GM23248 (cell line): ENCODE measurements at places on chromosomes 7 and 10. TPM values are rescaled to one million over a fixed set of nuclear protein-coding genes. Genes with fewer than 3 reads are reported as not detected.
A peak's percentile ranks its signal among the peaks of the same experiment; 100 is the strongest.

GRCh38 chr7:142867398-142868187 is 12.7 kb downstream of the EPHB6 start:
- no peaks in the 10 kb centered on the region for H3K36me3 ChIP-seq
- H3K27ac ChIP-seq, result no peak overlapping the region
- DNase-seq, result no peak
- no peaks in the 10 kb centered on the region; the same call in 1 of the 2 replicates for H3K27me3 ChIP-seq

GRCh38 chr7:150869467-150869866 is 17.1 kb downstream of the AOC1 start:
- no peaks in the 10 kb centered on the region for H3K4me1 ChIP-seq
- H3K36me3 ChIP-seq, result no peaks in the 10 kb centered on the region
- H3K27me3 ChIP-seq, result no peaks in the 10 kb centered on the region
- H3K27ac ChIP-seq, result no peak overlapping the region

- H3K36me3 ChIP-seq, result no peaks in the 10 kb centered on the region
- H3K27me3 ChIP-seq, result no peaks in the 10 kb centered on the region
- peaks cover 16% of the 10 kb centered on the region for H3K4me1 ChIP-seq
- no peak overlapping the region for H3K4me3 ChIP-seq
Observed at GRCh38 chr7:4667776-4668509, 14.2 kb upstream of the FOXK1 start.

GRCh38 chr7:121411597-121411979 is 15.5 kb upstream of the FAM3C start:
- no peaks in the 10 kb centered on the region for H3K4me1 ChIP-seq
- DNase-seq, result no peak
- H3K27ac ChIP-seq, result no peak overlapping the region

- H3K4me1 ChIP-seq, result peaks cover 12% of the 10 kb centered on the region
- no peak overlapping the region for H3K27ac ChIP-seq
- H3K27me3 ChIP-seq, result no peaks in the 10 kb centered on the region
- H3K36me3 ChIP-seq, result peaks cover 10% of the 10 kb centered on the region; the same call in 1 of the 2 replicates
Observed at GRCh38 chr10:5644930-5645329, 21.5 kb downstream of the ASB13 start.

GRCh38 chr7:5213286-5213645 is 23.2 kb downstream of the WIPI2 start:
- no peaks in the 10 kb centered on the region for H3K27me3 ChIP-seq
- peaks cover 51% of the 10 kb centered on the region for H3K36me3 ChIP-seq
- no peak overlapping the region for H3K4me3 ChIP-seq
- H3K4me1 ChIP-seq, result no peaks in the 10 kb centered on the region
- DNase-seq, result no peak

DNA sequence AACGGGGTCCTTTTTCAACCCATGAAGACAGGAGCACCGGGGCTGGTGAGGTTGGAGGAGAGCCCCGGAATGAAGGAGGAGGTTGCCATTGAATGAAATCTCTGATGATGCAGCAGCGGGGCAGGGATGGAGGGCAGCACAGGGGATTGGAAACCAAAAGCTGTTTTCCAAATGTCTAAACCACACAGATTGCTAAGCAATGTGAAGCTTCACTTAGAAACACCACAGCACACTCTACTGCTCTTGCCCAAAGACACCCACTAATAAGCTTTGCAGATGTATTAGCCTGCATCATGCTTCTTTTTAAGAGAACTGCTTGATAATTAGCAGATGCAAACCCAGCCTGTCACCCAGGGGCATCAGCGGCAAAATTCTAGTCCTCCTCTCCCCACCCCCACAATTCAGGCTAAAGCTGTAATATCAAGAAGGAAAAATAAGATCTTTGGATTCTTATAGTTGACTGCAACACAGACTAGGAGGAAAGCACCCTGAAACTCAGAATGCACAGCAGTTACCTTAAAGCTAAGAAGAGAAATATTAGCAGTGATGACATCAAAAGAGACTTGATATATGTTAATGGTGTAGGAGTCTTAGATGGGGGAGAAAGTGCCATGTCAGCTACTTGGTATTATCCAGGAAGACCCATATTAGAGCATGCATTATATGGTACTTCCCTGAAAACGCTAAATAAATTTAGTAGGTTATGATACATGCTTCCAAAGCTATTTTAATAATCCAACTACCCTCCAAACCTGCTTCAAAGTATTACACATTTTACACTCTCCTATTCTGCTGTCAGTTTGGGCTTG is 666.7 kb downstream of the KCNMA1 start:
- no peak for DNase-seq
- H3K27ac ChIP-seq, result no peak overlapping the region
- H3K27me3 ChIP-seq, result no peaks in the 10 kb centered on the region
- no peak overlapping the region for H3K4me3 ChIP-seq

DNA sequence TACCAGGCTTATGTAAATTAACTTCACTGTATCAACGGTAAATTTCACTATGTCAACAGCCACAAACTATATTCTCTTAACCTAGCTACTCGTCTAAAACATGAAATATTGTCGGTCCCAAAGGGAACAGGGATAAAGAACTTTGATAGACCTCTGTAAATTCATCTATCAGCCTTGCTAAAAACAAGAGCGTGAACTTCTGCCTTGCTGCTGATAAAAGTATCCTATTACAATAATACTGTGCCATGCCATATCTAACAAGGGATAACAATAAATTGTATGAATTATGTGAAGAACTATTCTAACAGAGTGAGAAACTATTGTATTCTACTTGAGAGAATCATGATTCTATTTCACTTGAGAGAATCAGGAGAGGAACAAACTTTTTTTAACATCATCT is 117.2 kb downstream of the CNOT4 start:
- no peak for DNase-seq
- H3K27ac ChIP-seq, result no peak overlapping the region
- no peak overlapping the region for H3K4me3 ChIP-seq
- H3K27me3 ChIP-seq, result no peaks in the 10 kb centered on the region
- peaks cover 25% of the 10 kb centered on the region for H3K36me3 ChIP-seq
- no peaks in the 10 kb centered on the region for H3K4me1 ChIP-seq

DNA sequence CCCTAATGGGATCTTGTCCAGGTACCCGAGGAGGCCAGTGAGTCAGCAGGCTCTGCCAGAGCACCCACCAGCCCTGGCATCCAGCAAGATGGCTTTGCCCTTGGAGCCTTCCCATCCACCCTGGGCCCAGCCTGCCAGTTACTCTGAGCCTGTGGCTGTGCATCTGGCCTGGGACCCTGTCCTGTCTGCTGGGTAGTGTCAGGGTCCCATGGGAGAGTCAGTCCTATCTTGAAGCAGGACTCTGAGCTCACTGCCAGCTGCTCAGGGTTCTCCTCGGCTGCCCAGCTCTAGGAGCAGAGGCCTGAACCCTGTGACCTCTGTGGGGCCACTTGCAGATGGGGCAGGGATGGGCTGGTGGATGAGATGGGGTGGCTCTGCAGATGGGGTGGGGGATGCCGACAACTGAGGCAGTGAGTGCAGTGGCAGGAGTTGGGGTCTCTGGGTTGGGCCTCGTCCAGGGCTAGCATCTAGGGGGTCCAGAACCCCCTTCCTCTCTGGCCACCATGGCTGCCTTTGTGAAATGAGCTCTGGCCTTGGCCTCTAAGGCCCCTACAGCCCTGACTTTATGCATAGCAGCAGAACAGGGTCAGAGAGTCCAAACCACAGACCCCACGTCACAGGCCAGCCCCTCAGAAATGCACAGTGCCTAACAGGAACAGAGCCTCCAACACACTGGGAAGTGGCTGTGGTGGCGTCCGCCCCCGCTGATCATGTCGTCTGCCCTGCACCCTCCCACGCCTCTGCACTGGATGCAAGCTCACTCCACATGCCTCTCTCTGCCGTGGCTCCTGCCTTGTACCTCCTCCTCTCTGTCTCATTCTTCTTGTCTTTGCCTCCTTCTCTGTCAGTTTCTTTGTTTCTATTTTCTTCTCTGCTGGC is 88.1 kb upstream of the RET start:
- H3K27ac ChIP-seq, result no peak overlapping the region
- no peaks in the 10 kb centered on the region for H3K36me3 ChIP-seq
- H3K27me3 ChIP-seq, result peaks cover 10% of the 10 kb centered on the region; the same call in 1 of the 2 replicates

DNA sequence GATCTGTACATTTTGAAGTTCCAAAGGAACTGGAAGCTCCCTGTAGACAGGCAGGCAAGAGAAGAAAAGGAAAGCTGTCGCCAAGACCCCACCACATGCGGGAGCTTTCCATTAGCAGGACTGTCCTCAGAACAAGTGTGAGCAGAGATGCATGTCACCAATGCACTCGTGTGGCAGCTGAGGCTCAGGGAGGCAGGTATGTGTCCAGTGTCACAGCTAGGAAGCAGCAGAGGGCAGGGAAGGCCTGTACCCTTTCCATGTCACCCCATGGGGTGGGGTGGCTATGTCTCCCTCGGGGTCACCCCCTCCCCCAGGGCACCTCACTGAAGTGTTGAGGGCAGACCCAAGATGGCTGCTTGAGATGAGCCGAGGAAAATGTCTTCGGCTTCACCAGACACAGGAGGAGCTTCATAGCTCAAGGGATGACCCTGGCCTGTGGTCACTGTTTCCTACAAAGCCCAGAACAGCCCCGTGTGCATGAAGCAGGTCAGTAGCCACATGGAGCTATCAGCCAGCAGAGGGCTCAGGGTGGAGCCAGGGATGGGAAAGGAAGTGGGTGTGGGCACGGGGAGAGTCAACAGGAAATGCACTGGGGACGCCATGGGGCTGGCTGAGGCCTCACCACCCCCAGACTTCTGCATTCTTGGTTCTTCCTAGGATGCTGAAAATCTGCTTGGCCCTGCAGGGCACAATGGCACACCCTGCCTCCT is 96.6 kb downstream of the FAM53B start:
- H3K27ac ChIP-seq, result peak overlapping the region; percentile 28; the same call in 1 of the 2 replicates
- H3K4me1 ChIP-seq, result peaks cover 17% of the 10 kb centered on the region
- no peak overlapping the region for H3K4me3 ChIP-seq

GRCh38 chr10:110863361-110863760 is 8.4 kb upstream of the PDCD4 start:
- H3K4me1 ChIP-seq, result peaks cover 42% of the 10 kb centered on the region
- H3K36me3 ChIP-seq, result no peaks in the 10 kb centered on the region
- no peak overlapping the region for H3K27ac ChIP-seq
- DNase-seq, result peak; percentile 23
- H3K4me3 ChIP-seq, result no peak overlapping the region

- H3K27me3 ChIP-seq, result no peaks in the 10 kb centered on the region
- H3K36me3 ChIP-seq, result 0 out of 2 replicates have a peak, but pooled peaks cover 7% of the 10 kb centered on the region
- H3K4me1 ChIP-seq, result peaks cover 5% of the 10 kb centered on the region; the same call in 1 of the 2 replicates
- no peak overlapping the region for H3K27ac ChIP-seq
Observed at GRCh38 chr7:151244196-151244840, 4.2 kb downstream of the SMARCD3 start.

- H3K4me3 ChIP-seq, result no peak overlapping the region
- H3K36me3 ChIP-seq, result no peaks in the 10 kb centered on the region
- H3K27me3 ChIP-seq, result no peaks in the 10 kb centered on the region
- H3K27ac ChIP-seq, result no peak overlapping the region
- peaks cover 50% of the 10 kb centered on the region for H3K4me1 ChIP-seq
- peak; percentile 23 for DNase-seq
Observed at GRCh38 chr7:22665923-22666322, 61.1 kb upstream of the IL6 start.

- H3K27ac ChIP-seq, result no peak overlapping the region
- no peaks in the 10 kb centered on the region for H3K4me1 ChIP-seq
- no peak for DNase-seq
- H3K4me3 ChIP-seq, result no peak overlapping the region
Observed at GRCh38 chr7:24630596-24630995, 57.3 kb downstream of the PALS2 start.

GRCh38 chr7:121397822-121398221 is 1.7 kb upstream of the FAM3C start:
- no peak overlapping the region for H3K27ac ChIP-seq
- H3K27me3 ChIP-seq, result no peaks in the 10 kb centered on the region
- no peaks in the 10 kb centered on the region for H3K4me1 ChIP-seq
- no peak overlapping the region for H3K4me3 ChIP-seq

DNA sequence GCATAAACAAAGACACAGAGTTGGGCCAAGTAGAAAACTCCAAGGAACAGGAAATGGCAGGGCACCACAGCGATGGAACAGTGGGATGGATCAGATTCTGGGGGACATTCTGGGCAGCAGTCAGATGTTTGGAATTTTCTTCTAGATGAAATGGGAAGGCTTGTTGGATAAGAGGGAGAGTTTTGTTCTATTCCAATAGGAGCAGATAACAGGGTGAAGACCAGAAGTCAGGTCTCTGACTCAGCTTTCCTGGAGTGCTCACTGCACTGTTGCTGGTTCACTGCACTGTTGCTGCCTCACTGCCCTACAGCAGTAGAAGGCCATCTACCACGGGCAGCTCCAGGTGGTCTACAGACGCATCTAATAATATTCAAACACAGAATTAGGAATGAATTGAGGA is 135.6 kb downstream of the ATE1 start:
- H3K4me1 ChIP-seq, result no peaks in the 10 kb centered on the region
- H3K27ac ChIP-seq, result no peak overlapping the region
- H3K36me3 ChIP-seq, result no peaks in the 10 kb centered on the region
- peak; percentile 23 for DNase-seq
- no peaks in the 10 kb centered on the region for H3K27me3 ChIP-seq

GRCh38 chr7:102094316-102094650 is 192.4 kb upstream of the SH2B2 start:
- H3K4me1 ChIP-seq, result no peaks in the 10 kb centered on the region
- no peak for DNase-seq
- no peak overlapping the region for H3K27ac ChIP-seq
- no peaks in the 10 kb centered on the region for H3K36me3 ChIP-seq
- H3K4me3 ChIP-seq, result no peak overlapping the region
- no peaks in the 10 kb centered on the region for H3K27me3 ChIP-seq

DNA sequence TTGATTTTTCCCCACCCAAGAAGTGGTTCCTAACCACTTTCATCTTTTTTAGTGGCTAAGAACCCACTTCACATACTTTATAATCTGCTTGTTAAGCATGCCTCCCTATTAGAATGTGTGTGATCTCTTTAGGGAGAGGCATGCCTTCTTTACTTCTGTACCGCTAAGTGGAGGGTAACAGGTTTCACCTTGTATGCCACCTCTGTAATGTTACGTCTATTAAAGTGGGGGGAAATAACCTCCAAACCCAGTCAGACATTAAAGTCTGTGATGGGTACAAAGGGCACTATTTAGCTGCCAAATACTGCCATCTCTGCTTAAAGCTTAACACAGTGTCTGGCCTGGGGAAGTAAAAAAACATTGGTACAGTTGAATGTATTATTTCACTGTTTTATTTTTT is 51.9 kb downstream of the EPC1 start:
- H3K36me3 ChIP-seq, result peaks cover 21% of the 10 kb centered on the region
- no peak for DNase-seq
- no peak overlapping the region for H3K27ac ChIP-seq
- H3K4me3 ChIP-seq, result no peak overlapping the region
- peaks cover 14% of the 10 kb centered on the region for H3K4me1 ChIP-seq
- no peaks in the 10 kb centered on the region for H3K27me3 ChIP-seq

GRCh38 chr10:48803801-48804584 is 119.3 kb downstream of the WDFY4 start:
- no peak overlapping the region for H3K27ac ChIP-seq
- H3K4me1 ChIP-seq, result peaks cover 19% of the 10 kb centered on the region; the same call in 1 of the 2 replicates
- DNase-seq, result no peak
- H3K36me3 ChIP-seq, result no peaks in the 10 kb centered on the region
- H3K27me3 ChIP-seq, result no peaks in the 10 kb centered on the region

MYOZ1 gene
- total RNA-seq, result 0.32 TPM in 1 of 2 replicates, not detected in the other

SPAM1 gene
- total RNA-seq, result not detected in 2 replicates

SKAP2 gene
- 14.5 and 18.7 TPM in 2 replicates for total RNA-seq

LBX1 gene
- total RNA-seq, result not detected in 2 replicates

PSTK gene
- 1.4 and 4.9 TPM in 2 replicates for total RNA-seq

KLLN gene
- 1.1 TPM in 1 of 2 replicates, not detected in the other for total RNA-seq

OR9A4 gene
- not detected in 2 replicates for total RNA-seq
